ENCODE measurements at places on chromosomes 1 and 21.

- no peak for DNase-seq
Observed at GRCh38 chr1:72435025-72435424, 152.7 kb upstream of the NEGR1 start.

- no peak for DNase-seq
Observed at GRCh38 chr1:226210571-226211176, 12.8 kb upstream of the MIXL1 start.

DNA sequence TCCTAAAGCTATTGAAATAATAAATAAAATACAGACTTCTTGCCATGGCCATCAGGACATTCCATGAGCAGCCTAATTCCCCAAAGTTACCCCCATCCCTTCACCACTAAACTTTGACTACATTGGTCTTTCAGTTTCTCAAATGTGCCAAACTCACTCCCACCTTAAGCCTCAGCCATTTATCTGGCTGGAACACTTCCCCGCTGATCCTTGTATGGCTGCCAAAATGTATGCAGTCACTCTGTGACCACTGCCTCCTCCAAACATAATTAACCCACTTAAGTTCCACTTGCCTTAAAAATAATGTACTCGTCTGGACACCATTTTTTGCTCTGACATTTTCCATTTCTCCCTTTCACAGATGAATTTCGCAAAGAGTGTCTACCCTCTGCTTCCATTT is 407.4 kb downstream of the NTNG1 start:
- no peak for DNase-seq

GRCh38 chr1:22040286-22040623 is 12.3 kb upstream of the CDC42 start:
- DNase-seq, result no peak

DNA sequence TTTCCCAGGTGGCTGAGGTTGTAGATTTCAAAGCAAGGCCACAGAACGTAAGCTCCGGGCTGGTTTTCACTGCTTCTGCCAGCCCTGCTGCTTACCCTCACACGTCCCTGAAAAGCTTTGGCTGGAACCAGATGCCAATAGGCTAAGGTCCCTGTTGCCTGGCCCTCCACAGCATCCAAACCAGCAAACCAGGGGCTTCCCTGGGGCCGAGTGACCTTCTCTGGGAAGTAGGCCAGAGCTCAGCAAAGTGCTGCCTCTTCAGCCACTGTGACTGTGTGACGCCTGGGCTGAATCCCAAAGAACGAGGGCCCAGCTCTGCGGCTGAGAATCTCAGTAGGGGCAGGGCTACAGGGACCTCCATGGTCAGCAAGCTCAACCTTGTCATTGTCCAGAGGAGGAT is 28.9 kb upstream of the RBM15 start:
- no peak for DNase-seq

GRCh38 chr1:231630558-231631205 is 4.1 kb downstream of the DISC1 start:
- no peak for DNase-seq

- DNase-seq, result no peak
Observed at GRCh38 chr21:22575165-22575584, 1577.0 kb downstream of the NCAM2 start.
